Activated CD4-positive, alpha-beta T cell treated with anti-CD3 and anti-CD28 coated beads for 48 hours (primary cell): ENCODE measurements at places on chromosomes 11 and 22.

DNA sequence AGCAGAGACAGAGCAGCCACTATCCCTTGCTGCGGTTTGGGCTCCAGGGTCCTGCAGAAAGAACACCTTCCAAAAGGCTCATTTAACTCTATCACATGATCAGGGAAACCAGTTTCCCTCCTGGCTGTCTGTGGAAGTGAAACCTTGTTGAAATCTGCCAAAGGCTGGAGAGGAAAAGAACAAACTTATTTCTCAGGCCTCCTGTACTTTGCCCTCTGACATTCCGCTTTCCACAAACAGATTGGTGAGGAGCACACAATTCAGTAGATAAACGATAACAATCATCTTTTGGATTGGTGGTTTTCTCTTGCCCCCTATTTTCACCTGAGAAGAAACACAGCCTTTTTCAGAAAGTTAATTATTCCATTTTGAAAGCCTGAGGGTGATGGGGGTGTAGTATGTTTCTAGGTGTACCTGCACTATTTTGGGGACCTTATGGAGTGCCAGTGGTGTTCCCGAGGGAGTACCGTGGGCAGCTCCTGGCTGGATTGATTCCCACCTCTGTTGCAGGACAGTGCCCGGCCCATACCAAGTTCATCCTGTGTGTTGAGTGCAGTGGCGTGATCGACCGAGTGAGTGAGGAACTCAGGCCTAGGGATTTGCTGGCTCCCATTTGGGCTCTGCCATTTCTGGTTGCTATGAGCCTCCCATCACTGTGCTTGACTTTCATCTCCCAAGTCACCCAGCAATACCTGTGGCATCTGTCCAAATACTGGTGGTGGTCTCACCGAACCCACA lies 102.0 kb downstream of the TBC1D22A start:
- DNase-seq, result no peak

DNA sequence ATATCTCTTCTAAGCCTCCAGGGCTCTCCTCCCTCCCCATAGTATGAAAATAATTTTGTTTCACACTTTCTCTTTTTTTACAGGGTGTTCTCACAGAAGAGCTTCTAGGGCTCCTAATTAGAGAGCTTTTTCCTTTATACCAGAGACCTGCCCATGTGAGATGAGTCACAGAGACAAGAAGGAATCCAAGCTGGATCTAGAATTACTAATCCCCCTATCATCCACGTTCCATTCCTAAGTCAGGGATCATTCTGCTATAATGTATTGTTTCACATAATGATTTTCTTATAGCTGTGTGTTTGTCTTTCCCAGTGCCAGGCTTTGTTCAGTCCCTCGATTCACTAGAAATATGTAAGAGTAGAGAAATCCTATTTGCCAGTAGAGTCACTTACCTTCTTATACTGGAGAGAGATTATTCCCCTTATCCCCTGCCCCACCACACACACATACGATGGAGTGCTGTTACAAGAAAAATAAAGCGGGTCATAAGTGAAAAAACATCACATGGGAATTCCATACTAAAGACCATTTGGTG lies 778.3 kb upstream of the LRRC4C start:
- DNase-seq, result no peak

GRCh38 chr11:64152841-64153691 lies 12.8 kb downstream of the MACROD1 start:
- DNase-seq, result peak; percentile 78

DNA sequence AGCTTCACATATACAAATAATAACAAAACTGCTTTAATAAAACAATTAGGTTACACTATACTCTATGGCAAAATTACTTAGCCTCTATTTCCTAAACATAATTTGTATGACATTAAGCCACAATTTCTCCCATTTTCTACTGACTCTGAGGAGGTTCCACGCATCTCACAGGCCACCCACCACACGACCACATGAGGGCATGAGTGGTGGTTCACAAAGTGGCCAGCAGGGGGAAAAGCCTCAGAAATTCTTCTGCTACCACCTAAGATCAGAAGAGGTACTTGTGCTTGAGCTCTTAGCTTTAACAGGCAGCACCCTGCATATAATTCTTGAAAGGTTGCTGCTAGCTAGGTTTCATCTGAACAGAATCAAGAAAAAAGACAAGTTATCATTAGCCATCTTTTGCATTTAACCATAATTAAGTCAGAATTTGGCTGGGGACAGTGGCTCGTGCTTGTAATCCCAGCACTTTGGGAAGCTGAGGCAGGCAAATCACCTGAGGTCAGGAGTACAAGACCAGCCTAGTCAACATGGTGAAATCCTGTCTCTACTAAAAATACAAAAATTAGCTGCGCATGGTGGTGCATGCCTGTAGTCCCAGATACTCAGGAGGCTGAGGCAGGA lies 7.7 kb downstream of the LPXN start:
- DNase-seq, result peak; percentile 83

- no peak for DNase-seq
Measured at GRCh38 chr11:45157247-45158209, 11.1 kb downstream of the PRDM11 start.

DNA sequence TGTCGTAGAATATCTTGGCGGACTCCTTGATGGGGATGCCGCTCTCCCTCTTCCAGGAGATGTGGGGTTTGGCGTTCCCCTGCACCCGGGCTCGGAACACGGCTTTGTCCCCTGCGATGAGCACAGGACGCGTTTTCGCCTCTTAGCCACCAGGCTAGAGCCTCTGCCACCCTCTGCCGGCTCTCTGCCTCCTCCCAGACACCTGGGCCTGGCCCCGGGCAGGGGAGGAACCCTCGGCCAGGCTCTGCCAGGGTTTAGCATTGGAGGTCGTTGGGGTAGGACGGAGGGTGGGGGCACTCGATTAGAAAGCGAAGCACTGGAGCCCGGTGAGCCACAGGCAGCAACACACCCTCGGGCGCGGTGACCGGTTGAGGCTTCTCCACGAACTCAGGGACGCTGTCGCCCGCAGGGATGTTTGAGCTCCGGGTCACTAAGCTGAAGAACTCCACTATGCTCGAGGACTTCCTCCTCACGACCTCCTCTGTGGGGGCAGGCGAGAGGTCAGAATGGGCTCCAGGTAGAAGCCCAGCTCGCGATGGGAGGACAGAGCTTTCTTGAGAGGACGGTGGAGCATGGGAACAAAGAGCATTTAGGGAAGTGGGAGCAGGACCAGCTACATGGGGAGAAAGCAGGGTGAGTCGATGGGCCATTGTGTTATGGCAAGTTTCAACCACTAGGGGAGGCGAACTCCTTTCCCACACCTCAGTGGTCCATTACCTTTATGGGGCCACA lies 4.3 kb downstream of the IGSF22 start:
- peak; percentile 63 for DNase-seq

DNA sequence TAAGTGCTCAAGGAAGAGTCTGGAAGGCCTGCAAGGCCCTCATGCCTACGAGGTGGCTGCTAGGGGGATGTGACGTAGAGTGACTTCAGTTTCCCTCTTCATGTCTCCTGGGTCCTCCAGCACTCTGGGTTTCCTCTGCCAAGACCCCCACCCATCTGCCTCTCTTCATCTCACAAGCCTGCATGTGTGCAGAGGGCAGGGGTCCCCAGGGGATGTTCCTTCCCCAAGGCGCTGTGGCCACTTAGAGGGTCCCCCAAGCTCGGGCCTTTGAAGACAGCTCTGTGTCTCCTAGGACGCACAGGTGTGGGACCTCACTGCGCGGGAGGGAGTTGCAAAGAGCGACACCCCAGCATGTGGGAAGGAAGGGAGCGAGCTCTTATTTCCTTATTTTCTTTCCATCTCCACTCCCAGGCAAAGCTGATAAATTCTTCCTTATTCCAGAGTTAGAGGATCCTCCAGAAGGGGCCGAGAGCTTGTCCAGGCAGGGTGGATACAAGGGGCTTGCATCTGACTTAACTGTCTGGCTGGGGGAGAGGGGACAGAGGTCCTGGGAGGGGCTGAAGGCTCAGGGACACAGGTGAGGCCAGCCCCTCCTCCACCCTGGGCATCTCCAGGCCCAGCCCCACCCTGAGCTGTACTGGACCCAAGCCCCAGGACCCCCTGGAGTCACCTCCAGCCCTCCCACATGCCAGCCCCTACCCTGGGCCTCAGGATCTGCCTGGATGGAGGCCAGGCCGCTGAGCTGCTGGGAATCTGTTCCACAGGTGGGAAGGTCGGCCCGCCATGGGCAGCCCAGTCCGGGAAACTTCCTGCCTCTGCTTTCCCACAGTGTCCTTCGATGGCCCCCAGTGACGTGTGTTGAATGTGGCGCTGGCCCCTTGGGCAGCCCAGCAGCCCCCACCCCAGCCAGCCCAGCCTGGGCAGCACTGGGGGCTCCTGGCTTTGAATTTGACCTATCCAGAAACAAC lies 59.7 kb upstream of the KCNQ1OT1 start:
- DNase-seq, result peak; percentile 1

- DNase-seq, result no peak
Measured at GRCh38 chr11:61916737-61917333, 531 bp downstream of the RAB3IL1 start.

GRCh38 chr11:134562196-134562595 lies 150.2 kb upstream of the B3GAT1 start:
- DNase-seq, result no peak

DNA sequence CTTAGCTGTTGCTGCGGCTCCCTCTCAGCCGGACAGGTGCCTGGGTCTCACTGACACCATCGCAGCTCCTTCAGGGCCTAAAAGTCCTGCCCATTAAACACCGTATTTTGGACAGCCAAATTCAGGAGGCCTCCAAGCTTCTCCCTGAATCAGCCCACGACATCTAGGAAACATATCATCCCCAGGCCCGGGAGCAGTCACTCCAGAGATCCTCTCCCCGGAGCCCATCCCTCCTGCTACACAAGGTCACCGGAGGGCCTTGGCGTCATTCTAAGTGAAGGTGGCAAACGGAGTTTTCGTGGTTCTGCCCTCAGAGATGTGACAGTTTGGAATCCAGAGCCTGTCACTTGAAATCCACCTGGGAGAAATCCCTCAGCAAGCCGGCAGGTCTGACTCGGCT lies 232.5 kb downstream of the TBC1D22A start:
- no peak for DNase-seq

DNA sequence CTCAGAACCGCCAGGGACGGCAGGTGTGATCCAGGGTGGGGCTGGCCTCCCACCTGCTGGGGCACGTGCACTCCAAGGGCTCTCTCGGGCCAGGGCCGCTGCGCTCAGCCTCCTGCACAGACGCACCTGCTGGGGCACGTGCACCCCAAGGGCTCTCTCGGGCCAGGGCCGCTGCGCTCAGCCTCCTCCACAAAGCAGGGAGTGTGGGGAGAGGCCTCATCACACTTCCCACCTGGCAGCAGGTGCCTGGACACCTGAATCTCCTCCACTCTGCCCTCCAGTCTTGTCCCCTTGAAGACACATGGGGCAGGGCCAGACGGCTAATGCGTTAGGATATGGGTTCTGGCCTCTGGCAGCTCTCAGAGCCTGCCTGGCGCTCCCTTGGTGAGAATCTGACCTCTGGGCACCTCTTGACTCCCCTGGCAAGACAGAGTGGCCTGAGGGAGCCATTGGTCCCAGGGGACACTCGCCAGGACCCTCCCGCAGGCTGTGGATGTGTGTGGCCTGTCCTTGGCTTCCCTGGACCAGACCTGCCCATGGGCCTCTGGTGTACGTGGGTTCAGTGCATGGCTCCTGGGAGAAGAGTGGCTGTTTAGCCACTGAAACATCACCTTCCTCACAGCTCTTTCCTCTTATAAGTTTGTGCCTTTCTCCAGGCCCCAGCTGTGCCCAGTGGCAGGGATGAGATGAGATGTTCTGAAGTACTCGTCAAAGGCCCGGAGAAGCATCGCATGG lies 73.5 kb downstream of the BRD1 start:
- DNase-seq, result no peak

DNA sequence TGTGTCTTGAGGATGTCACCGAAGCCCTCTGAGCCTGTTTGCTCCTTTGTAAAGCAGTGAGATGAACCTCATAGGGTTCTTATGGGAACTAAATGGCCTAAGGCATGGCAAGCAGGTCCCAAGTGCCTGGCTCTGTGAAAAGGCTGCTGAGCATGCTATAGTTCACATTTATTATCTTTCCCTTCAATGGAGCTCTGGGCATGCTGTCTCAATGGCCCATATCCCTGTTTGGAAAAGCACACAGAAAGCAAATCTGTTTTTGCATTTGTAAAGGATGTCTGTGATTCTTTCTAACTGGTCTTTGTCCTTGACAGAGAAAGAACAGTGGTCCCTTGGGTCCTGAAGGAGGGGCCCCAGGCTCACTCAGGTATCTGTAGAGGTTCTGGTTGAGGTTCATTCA lies 26.4 kb downstream of the RTCB start:
- DNase-seq, result no peak

- no peak for DNase-seq
Measured at GRCh38 chr11:133086518-133086917, 445.8 kb downstream of the OPCML start.

DNA sequence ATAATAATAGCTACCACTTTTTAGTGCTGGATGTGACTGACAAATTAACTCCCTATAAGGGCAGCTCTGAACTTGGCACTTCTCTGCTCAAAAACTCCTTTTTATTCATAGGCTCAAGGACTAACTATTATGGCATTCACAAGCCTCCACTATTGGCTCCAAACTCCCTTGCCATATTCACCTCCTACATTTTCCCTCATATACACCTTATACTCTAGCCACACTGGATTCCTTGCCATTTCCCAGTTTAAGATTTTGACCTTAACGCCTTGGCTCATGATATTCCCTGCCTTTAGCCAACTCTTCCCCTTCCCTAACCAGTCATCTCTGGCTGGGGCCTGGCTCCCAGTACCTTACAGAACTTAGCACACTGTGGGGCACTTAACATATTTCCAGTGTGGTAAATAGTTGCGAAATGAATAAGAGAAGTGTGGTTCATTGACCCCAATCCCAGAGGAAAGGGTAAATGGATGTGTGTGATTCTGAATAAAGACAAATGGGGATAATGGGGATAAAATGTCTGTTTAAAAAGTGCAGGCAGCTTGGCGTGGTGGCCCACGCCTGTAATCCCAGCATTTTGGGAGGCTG lies 40.0 kb upstream of the SORL1 start:
- DNase-seq, result no peak

- DNase-seq, result no peak
Measured at GRCh38 chr11:3340025-3340424, 38.9 kb downstream of the ZNF195 start.

DNA sequence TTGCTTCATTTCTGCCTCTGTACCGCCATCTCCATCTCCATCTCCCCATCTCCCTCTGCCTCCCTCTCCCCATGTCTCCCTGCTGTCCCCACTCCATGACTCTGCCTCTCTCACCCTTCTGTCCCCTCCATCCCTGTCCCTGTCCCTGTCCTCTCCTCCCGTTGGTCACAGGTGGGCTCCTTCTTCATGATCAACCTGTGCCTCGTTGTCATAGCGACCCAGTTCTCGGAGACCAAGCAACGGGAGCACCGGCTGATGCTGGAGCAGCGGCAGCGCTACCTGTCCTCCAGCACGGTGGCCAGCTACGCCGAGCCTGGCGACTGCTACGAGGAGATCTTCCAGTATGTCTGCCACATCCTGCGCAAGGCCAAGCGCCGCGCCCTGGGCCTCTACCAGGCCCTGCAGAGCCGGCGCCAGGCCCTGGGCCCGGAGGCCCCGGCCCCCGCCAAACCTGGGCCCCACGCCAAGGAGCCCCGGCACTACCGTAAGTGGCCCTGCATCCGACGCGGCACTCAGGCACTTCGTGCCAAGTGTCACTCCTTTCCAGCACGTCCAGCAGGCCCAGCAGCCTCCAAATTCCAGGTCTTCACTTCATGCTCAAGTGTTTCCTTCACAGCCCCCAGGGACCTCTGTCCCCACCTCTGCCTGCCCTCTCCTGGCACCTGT lies 76.0 kb downstream of the CACNA1I start:
- no peak for DNase-seq
